ENCODE measurements at places on chromosomes 7 and 10.

GRCh38 chr10:4981722-4982471, 18.7 kb downstream of the AKR1C1 start:
- no peak for DNase-seq

GRCh38 chr7:141003172-141004065, 11.3 kb downstream of the MRPS33 start:
- DNase-seq, result no peak

DNA sequence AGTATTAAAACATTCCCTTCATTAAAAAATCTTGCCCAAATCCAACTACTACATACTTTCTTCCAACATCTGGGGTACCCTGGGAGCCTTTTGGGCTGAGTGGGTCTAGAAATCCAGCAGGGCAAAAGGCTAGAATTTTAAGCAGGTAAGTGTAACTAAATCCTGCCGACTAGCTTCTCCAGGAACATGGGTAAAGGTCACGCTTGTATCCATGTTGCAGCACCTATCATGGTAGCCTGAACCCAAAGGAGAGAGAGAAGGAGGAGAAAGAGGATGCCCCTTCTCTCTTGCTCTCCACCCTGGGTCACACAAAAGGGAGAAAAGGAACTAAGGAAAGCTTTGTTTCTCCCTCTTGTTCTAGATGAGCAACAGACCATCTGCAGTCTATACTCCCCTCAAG, 53.3 kb downstream of the ZNF680 start:
- DNase-seq, result no peak

DNA sequence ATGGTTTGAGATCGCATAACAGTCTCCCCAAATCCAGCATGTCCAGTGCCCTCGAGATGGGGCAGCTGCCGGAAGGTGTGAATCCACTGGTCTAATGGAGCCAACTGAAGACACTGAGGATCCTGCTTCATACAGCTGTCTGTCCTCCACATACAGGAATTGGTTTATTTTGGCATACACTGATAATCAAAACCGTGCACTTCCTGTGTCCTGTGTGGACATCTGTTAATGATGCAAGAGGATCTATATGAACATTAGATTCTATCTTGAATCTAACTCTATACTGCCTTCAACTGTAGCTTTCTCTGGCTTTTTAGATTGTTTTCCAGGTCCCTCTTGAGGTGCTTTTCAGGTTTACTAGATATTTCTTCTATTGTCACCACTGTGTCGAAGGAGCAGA, 3.0 kb upstream of the JAZF1 start:
- DNase-seq, result no peak

- no peak for DNase-seq
Observed at GRCh38 chr10:36202881-36203280, 560.8 kb upstream of the FZD8 start.

DNA sequence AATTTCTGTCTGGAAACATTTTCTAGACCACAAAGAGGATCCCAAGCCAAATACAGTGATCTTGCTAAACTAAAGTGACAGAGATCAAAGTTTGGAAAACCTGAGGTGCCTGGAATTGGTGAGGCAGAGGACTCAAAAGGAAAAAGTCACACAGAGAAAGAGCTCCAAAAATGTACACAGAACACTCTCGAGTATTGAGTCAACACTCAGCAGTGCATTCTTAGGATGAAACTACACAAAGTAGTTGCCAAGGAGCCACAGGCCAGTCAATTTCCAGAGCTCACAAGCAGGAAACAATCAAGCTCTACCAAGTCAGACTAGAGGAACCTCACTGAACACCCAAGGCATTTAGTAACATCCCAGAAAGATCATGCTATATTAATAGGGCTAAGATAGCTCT, 61.3 kb downstream of the MICU1 start:
- no peak for DNase-seq

GRCh38 chr10:113216102-113216501, 266.1 kb downstream of the TCF7L2 start:
- no peak for DNase-seq

DNA sequence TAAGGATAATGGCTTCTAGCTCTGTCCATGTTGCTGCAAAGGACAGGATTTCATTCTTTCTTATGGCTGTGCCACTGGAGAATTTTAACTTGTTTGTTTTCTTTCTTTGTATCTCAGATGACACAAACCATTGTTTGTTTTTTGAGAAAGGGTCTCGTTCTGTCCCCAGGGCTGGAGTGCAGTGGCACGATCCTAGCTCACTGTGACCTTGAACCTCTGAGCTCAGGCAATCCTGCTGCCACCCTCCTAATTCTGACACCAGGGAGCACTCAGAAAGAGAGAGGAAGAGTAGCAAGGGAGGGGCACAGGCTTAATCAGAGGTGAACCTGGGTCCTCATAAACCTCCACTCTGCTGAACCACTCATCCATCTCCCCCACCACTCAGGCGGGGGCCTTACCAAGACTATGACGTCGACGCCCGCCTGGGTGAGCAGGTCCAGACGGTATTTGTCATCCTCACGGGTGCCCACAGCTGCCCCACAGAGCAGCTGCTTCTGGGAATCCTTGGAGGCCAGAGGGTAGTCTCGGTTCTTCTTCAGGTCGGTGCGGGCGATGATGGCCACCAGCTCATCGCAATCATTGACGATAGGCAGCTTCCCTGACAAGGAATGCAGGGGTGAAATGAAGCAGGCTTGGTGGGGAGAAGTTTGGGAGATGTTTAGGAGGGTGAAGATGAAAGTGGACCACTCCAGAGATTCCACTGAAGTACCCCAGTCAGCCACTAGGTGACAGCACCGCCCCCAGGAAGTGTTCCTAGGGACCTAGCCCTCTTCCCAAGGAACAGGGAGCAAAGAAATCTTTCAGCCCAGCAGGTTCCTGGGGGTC, 11.6 kb downstream of the IMPDH1 start:
- DNase-seq, result no peak

- DNase-seq, result no peak
Observed at GRCh38 chr7:94042381-94042780, 38.2 kb upstream of the BET1 start.

- DNase-seq, result no peak
Observed at GRCh38 chr7:138746073-138746472, 44.9 kb upstream of the SVOPL start.

DNA sequence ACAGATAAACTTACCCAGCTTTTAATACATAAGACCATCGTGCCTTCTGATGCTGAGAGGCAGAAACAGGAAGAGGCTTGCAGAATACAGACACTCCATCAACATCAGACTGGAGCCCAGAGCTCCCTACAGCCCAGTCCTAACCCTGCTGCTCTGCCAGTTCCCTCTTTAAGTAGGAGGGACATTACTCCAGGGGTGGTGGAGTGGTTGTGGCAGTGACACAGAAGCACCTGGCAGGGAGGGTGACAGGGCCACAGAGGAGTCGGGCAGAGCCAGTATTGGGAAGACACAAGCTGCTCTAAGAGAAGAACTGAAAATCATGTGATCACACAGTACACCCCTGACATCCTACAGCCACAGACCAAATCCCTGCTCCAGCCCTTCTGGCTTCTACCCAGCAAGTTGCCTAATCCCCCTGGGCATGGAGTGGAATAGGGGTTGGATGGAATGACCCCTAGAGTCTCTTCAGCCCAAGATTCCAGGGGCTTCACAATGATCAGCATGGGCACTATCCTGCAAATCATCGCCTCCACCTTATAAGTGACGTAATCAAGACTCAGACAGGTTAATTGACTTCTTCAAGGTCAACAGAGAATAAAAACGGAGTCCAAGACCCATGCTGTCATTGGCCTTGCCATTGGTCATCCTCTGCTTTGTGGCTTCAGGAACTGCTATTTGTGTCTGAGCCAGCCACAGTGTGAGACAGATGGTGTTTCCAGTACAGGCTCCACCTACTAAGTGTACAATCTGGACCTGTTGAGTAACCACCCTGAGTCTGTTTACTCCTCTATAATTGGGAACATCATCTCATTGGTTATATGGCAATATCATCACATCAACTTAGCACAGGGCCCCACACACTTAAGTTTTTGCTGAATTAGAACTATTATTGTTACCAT, 61.1 kb upstream of the ZMIZ1 start:
- DNase-seq, result no peak

- no peak for DNase-seq
Observed at GRCh38 chr10:88227342-88228018, 355.6 kb downstream of the RNLS start.

DNA sequence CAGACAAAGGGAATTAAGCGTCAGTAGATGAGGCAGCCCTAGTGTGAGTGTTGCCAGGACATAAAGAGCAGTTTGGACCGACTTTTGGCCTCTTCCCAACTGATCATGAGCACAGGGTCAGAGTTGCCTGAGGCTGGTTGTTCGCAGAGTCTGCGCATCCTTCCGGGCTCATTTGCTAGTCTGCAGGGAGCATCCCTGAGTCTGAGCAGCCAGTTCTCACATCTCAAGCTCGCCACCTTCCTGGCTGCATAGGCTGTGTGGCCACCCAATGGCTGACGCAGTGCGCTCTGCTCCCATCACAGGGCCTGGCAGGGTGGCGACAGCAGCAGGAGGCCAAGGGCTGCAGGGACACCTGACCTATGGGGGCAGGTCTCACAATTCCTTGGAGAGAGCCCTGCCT, 5.0 kb downstream of the GAD2 start:
- no peak for DNase-seq

- no peak for DNase-seq
Observed at GRCh38 chr7:7100432-7100849, 81.9 kb upstream of the C1GALT1 start.

DNA sequence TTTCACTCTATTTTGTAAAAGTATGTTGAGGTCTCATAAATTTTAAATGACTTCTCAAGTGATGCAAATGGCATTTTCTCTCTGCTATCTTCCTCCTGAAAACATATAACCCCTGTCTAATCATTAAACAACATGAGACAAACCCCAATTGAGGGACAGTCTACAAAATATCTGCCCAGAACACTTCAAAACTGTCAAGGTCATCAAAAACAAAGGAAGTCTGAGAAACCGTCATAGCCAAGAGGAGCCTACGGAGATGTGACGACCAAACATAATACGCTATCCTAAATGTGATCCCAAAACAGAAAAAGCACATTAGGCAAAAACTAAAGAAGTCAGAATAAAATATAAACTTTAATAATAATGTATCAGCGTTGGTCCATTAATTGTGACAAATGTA, 282.3 kb upstream of the SEMA3C start:
- DNase-seq, result no peak

DNA sequence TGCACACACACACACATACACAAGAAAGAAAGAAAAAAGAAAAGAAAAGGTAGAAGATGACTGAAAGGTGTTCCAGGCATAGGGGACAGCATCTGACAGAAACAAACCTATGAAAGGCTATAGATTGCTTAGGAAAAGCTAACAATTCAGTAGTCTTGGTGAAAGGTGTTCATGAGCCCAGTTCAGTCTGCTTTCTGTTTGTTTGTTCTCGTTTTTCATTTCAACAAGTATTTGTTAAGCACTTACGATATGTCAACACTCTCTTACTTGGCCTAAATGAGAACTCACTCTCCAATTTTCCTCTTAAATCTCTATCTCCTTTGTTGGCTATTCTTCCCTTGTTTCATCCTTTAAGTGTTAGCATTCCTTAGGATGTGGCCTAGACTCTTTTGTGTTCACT, 133.2 kb downstream of the GRM8 start:
- no peak for DNase-seq

All from activated T-helper 9 cell treated with anti-CD3 and anti-CD28 coated beads, Interleukin-2, amount 50 U/mL, for 16 hours (primary cell).